ENCODE measurements at places on chromosomes 16 and 17.

- peak; percentile 65 for DNase-seq
Measured at GRCh38 chr16:80924372-80924978, 82.2 kb downstream of the CMC2 start.

GRCh38 chr17:36939052-36939801, 2.0 kb downstream of the LHX1 start:
- DNase-seq = no peak

DNA sequence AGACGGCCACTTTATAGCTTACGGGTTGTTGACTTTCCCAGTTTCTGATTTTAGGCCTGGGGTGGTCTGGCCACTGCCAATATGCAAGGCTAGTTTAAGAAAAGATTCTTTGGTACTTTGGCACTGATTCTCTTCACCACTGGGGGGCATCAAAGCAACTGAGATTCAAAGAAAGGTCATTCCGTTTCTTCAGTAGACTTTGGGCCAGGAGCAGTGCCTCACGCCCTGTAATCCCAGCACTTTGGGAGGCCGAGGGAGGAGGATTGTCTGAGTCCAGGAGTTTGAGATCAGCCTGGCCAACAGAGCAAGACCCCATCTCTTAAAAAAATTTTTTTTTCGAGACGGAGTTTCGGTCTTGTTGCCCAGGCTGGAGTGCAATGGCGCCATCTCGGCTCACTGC, 53.0 kb downstream of the RPA1 start:
- DNase-seq = no peak

GRCh38 chr17:11326492-11326891, 85.5 kb downstream of the SHISA6 start:
- no peak for DNase-seq

DNA sequence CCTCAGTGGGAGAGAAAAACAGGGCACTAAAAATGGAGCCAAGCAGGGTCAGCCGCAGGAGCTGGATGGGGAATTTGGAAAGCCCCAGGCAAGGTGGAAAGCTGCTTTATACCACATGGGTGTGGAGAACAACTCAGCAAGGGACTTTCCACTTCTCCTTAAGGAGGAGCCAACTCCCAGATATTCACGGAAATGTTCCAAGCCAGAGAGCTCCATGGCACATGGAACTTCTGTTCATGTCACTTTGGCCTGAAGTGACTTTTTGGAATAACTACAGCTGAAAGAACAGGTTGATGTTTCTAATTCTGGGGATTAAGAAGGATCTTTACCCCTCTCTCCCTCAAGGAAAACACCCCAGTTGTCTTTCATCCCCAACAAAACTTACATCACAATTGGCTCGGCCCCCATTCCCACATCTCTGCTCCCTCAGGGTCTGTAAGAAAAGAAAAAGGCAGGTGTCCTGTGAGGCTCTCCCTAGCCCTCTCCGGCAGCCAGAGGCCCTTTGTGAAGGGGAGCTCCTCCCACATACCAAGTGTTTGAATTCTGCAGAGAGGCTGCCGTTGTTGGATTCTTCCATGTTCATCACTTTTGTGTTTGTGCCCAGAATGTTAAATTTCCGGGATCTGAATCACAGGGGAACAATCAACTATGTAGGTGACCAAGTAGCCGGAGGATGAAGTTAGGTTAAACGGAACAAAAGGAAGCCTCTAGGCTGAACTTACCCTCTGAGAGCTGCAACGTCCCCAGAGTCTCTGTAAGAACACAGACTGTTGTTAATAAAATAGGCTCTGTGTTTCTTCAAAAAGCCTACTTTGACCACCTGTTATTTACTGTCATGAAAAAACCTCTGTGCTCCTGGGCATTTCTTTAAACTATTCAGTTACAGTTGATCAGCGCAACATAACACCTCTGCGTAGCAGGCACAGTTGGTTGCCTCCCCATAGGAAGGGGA, 41.0 kb downstream of the STAT5A start:
- DNase-seq = no peak

GRCh38 chr16:89051521-89052166, 42.0 kb upstream of the ACSF3 start:
- DNase-seq = no peak

DNA sequence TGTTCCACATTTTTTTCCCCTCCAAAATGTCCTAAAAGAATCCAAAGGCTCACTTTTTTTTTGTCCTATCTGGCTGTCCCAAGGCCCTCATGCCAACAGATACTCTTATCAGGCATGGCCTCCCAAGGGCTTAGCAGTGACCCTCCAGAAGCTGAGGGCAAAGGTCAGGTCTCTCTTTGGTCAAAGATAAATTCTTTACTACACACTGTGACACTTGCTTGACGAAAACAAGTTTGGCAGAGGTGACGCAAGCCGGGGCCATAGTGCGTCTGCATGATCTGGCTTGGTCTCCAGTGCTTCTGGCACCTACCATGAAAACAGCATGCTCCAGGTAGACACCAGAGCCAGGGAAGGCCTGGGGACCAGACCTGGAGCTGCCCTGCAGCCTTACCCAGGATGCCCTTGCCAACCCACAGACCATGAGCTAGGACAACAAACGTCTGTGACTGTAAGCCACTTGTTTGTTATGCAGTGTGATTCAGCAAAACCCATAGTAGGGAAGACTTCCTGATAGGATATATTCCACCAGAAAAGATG, 48.5 kb upstream of the IRF8 start:
- DNase-seq = no peak

Measured in stimulated activated CD4-positive, alpha-beta T cell treated with anti-CD3 and anti-CD28 coated beads, Interleukin-15, amount 100 ng/mL, for 24 hours (primary cell).